ENCODE measurements at places on chromosomes 3 and 15. TPM values are rescaled to one million over a fixed set of nuclear protein-coding genes. Genes with fewer than 3 reads are reported as not detected.

Gene MCCC1
- total RNA-seq: 12.0 TPM

DNA sequence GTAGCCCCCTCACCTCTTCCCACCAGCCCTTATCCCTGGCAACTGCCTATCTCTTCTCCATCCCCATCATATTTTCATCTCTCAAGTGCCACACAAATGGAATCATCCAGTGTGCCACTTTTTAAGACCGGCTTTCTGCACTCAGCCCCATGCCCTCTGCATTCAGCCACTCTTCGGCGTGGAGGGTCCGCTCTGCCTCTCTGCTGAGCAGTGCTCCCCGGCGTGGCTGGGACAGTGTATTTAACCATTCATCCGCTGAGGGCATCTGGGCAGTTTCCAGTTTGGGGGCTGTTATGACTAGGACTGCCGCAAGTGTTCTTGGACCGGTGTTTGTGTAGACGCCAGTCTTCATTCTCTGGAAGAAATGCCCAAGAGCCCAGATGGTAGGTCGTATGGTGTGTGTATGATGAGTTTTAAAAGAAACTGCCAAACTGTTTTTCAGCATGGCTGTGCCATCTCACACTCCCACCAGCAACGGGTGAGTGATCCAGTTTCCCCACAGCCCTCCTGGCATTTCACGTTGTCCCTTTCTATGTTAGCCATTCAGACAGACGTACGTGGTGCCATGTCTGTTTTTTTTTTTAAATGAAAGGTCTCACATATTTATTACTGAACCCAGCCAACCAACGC, 20.9 kb downstream of the IQSEC1 start:
- DNase-seq: no peak

DNA sequence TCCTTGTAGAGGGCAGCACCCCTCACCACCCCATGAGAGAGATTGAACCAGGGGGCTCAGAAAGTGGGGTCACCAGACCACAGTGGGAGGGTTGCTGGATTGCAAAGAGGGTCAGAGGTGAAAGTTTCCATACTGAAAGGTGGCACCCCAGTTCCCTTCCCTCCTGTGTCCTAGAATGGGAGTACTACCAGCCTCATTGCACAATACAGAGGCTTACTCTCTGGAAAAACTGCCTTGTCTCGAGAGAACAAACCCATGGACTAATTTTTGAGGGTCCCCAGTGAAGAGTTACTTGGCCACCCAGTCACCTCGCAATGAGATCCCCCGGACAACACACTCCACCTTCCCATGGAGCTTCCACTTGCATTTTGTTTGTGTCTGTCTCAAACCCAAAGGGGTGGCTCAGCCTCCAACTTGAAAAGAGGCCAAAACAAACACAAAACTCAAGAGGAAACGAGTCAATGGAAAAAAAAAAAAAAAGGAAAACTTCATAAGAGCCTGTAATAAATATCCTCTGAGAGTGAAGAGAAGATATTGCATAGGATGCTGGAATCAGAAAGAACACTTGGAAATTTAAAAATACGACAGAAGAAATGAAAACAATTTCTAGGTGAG, 18.6 kb downstream of the MESP2 start:
- no peak for DNase-seq

DNA sequence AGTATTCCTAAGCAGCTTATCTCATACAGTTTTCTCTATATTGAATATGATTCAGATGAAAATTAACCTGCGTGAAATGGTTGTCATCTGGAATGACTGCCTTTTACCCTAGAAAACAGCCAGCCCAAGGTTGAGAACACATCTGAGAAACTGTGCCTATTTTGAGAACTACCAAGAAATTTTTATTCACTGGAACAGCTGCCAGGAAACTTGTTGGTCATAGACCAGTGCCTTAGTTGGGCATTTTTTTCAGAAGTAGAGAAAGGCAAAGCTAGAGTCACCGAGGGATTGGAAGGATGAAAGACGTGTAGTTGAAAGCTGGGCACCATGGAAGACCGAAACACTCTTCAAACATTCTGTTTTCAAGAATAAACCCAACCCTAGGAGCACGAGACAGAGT, 277.1 kb downstream of the LPP start:
- DNase-seq: no peak

Gene CCR8
- not detected for total RNA-seq

DNA sequence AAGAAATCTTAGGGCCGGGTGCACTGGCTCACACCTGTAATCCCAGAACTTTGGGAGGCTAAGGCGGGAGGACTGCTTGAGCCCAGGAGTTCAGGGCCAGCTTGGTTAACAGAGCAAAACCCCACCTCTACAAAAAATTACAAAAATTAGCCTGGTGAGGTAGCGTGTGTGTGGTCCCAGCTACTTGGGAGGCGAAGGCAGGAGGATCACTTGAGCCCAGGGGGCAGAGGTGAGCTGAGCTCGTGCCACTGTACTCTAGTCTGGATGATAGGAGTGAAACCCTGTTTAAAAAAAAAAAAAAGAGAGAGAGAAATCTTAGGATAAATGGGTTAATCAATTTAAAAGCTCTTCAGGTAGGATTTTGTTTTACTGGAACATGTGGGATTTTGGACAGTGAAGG, 31.2 kb upstream of the DUT start:
- no peak for DNase-seq

Measured in epithelial cell of proximal tubule (primary cell).